ENCODE measurements at places on chromosomes 3 and 15.

DNA sequence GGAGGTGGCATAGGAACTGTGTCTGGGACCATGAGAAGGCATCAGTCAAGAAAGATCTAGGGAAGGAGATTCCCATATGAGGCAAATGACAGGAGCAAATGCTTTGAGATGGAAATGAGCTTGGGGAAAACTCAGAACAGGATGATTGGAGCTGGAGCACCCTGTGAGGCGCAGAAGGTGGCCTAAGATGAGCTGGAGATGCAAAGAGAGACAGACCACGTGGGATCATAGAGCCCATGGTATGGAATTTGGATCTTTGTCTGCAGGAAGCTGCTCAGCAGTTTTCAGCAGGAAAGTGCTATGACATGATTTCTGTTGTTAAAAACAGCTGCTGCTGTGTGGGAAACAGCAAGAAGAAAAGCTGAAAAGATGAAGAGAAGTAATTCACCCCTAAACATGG lies 310.6 kb downstream of the MAGI1 start:
- no peak for DNase-seq

GRCh38 chr15:93210995-93211394 lies 122.0 kb upstream of the RGMA start:
- DNase-seq: no peak

GRCh38 chr15:75107516-75107907 lies 84.1 kb downstream of the PPCDC start:
- DNase-seq: no peak

- no peak for DNase-seq
These were observed 3.9 kb upstream of the PLCH1 start for GRCh38 chr3:155748611-155749365.

DNA sequence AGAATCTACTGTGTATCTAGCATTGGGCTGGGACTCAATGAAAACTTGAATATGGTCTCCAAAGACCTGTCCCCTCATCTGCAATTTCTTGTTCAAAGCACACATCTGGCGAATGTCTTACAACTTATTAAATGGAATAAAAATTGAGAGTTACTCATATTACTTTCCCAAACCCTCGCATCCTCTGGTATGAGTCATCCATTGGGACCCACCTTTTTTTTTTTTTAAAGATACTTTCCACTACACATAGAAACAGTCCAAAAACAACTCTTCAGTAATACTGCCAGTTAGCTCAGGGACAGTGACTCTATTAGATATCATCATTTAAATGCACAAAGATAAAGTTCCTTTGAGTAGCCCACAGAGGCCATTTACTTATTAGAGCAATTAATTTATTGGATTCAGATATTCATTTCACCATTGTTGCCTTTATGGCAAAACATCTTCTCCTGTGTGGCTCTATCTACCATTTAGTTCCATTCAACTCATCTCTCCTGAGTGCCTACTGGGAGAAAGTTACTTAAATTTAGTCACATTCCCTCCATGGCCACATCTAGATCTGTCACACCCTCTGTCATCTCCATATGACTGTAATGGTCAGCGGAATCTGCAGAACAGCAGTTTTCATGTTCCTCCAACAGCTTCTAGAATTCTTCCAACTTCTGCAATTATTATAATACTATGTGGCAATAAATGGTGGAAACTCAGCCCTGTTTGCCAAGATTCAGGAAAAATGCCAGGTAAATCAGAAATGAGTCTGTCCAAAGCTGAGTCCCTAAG lies 77.9 kb upstream of the ARHGEF3 start:
- DNase-seq: no peak

GRCh38 chr3:9955067-9955502 lies 2.9 kb upstream of the PRRT3 start:
- no peak for DNase-seq

- DNase-seq: no peak
These were observed 135.2 kb upstream of the CTNNB1 start for GRCh38 chr3:41064070-41064469.

DNA sequence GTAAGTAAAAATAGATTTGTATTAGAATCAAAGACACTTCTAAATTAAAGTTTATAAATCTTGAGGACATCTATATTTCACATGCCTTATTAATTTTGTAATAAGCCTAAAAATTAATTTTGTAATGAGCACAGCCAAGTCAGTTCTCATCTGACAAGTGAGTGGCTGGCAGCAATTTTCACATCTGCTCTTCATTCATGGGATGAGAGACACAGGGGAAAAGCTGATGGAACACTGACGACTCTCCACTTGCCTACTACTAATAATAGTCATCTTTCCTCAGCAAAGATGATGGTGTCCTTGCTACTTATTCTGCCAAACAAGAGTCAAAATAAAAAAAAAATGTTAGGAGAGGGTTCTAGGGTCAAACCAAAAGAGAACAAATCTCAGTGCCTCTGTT lies 14.4 kb upstream of the CMSS1 start:
- DNase-seq: no peak

GRCh38 chr3:142115867-142116668 lies 33.3 kb downstream of the TFDP2 start:
- DNase-seq: no peak

- DNase-seq: no peak
These were observed 49.8 kb upstream of the PXYLP1 start for GRCh38 chr3:141181819-141182218.

DNA sequence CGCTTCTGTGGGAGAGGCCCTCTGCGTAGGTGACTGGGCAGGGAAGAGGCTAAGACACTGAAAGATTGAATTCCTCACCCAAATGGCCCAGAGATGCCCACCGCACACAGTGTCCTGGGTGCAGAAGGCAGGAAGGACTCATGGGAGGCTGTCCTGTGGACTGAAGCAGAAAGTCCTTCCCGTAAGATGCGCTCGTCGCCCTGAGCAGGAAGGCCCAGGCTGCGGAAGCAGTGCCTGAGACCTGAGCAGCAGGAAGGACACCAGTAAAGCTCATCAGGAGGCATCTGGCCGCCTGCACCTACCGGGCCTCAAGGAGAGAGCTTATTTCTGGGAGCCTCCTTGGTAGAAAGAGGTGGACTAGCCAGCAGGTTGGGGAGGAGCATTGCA lies 3.3 kb downstream of the PAK6 start:
- no peak for DNase-seq

DNA sequence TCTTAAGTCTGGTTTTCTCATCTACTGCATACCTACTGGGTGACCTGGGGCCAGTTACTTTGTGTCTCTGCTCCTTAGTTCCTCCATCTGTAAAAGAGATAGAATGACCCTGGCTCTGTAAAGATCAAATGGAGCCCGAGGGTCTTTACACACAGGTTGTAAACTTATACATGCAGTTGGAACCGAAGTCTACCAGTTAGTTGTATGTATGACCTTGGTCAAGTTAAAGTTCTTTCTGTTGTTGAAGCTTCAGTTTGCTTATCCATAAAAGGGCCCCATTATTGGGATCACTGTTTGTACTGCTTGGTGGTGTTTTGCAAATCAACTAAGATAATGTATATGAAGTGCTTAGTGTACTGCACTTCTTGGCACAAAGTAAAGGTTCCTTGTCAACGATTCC lies 186.9 kb downstream of the PTPRG start:
- no peak for DNase-seq

- DNase-seq: no peak
These were observed 105.9 kb downstream of the TOP2B start for GRCh38 chr3:25558796-25559195.

GRCh38 chr15:29920515-29920914 lies 98.2 kb upstream of the TJP1 start:
- DNase-seq: no peak

DNA sequence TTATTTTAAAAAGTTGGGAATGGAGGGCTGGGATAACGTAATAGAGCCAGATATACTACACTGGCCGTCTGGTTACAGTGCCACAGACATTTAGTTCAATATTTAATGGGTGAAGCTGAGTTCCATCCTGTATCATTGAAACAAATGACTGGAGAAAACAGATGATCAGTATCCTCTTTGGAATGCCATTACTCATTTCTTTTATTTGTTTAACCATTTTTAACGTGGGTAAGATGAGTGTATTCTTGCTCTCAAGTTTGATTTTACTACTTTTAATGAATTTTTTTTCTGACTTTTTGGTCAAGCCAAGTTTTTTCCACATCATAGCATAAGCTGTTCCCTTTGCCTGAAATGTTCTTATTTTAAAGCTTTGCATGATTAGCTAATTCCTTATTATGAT lies 53.9 kb upstream of the GRM7 start:
- no peak for DNase-seq

DNA sequence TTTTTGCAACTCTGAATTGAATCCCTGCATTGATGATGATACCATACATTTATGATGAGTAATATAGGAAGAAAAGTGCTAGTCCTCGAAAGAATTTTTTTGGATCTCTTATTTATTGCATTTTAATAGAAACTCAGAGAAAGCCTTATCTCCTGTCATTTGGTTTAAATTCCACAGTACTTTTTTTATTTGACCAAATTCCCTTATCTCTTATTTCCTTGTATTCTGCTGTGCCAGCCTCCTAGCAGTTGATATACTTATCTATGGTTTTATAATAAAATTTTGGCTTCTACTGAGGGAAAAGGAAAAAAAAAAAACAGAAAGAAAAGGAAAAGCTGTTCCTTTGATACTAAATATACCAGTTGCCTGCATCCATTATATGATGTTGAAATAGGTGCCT lies 535.1 kb upstream of the NR2F2 start:
- DNase-seq: no peak

- no peak for DNase-seq
These were observed 74.8 kb upstream of the MAGI1 start for GRCh38 chr3:66113542-66113941.

GRCh38 chr15:68609629-68610028 lies 30.8 kb downstream of the CORO2B start:
- no peak for DNase-seq

DNA sequence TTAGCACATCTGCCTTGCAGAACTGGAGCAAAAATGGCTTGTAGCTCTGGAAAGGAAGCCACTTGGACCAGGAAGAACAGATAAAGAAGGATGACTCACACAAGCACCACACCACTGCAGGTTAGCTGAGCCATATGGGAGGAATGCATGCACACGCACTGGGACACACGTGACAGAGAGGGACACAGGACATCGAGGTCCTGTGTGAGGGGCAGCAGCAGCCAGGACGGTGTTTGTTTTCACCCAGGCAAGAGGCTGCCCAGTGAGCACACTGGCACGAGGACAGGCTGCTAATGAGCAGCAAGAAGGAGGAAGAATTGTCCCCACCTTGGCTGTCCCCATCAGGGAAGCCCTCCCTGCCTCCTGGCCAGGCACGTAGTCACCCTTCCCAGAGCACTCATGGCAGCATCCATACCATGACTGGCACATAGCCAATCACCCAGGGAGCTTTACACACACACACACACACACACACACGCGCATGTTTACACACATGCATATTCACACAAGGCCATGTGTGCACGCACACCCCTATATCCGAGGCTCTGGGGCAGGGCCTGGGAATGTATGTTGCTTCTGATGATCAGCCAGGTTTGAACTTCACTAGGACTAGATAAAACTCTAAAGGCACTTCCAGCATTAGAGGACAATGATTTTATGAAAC lies 24.0 kb upstream of the SPTBN5 start:
- no peak for DNase-seq

DNA sequence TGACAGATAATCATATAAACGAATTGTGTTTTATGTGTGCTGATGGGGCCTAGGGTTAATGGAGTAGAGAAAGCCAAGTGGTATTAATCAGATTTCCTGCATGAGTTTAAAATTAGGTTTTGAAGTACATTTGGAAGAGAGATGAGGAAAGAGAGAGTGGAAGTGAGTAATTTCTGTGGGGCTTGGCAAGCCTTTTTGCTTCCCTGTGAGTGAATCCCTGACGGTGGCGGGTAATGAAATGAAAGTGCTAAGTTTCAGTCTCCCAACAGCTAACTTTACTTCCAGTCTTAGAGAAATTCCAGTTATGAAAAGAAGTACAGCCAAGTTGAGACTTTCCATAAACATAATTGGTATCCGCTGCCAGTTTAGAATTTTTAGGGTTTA lies 139.4 kb downstream of the BBX start:
- no peak for DNase-seq

DNA sequence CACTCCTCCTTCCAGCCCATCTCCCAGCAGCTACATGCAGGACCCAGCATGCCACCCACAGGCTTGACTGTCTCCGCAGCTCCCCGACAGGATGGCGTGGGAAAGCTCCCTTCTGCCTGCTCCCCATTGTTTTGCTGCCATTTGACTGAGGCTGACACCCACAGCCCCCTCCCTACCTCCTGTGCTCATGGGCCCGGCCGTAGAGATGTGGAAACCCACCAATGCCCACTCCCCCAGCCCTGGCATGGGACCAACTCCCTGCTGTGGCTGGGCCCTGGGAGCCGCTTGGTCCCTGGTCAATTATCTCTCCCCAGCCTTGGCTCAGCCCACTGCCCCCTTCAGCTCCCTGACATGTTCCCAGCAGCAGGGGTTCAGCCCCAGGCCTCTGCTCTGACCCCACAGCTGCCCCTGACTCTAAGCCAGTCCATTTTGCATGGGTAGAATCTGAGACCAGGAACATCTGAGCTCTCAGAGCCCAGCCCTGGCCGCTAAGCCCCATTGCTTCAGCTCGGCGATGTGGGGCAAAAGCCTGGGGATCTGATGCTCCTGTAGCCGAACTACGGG lies 8.2 kb downstream of the C3orf22 start:
- DNase-seq: no peak

DNA sequence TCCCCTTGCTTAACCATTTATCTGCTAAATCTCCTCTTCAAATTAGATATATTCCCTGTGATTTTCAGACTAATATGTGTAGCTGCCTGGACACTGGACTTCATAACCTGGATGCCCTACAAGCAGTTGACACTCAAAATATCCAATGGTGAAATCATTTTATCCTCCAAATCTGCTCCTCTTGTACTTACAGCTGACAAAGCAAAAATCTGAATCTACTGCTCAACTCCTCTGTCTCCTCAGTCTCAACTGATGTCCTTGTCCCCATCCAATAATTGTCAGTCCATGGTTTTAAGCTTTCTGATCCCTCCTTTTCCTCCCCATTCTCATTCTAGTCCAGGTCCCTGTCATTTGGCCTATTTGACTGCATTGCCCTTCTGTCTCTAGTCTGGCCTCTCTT lies 411.8 kb downstream of the TBC1D5 start:
- DNase-seq: no peak

DNA sequence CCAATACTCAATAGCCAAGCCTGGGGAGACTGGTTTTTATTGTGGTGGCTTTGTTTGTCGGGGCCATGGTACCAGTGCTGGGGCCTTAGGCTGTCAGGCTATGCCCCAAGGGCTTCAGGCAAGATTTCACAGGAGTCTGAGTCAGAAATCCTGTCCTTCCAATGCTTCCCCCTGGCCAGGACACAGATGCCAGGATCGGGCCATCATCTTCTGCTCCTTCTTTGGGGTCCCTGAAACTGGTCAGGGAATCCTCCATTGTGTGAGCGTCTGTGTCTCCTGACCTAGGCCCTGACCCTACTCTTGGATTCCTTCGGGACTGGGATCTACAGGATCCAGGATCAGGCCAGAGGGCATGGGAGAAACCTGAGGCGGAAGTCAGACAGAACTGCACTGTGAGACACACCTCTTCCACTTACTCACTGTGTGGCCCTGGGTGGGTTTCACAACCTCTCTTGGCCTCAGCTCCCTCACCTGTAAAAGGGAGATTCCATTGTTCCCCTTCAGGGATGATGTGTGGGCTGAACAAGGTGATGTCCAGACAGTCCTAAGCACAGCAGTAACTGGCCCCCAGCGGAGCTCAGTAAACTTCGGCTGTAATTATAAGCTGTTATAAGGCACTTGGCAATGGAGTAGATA lies 292.7 kb downstream of the UACA start:
- no peak for DNase-seq

- DNase-seq: no peak
These were observed 53.9 kb upstream of the NSMCE3 start for GRCh38 chr15:29323557-29323956.

GRCh38 chr3:155491696-155492095 lies 198.2 kb upstream of the STRIT1 start:
- DNase-seq: no peak
